ENCODE measurements at places on chromosomes 6 and 20. TPM values are rescaled to one million over a fixed set of nuclear protein-coding genes. Genes with fewer than 3 reads are reported as not detected.

Gene MOG
- total RNA-seq, result not detected

Gene POM121L2
- not detected for total RNA-seq

Gene HEY2
- 0.06 TPM for total RNA-seq

Gene ELMO2
- total RNA-seq, result 25.7 TPM

Gene NKAPL
- not detected for total RNA-seq

Gene HS3ST5
- total RNA-seq, result not detected

Gene ZNF311
- total RNA-seq, result 0.22 TPM

Gene TRAPPC3L
- total RNA-seq, result not detected

Gene TAF4
- total RNA-seq, result 16.9 TPM

Gene MUCL3
- 0.14 TPM for total RNA-seq

Gene TINAG
- total RNA-seq, result not detected

Gene LIME1
- 8.0 TPM for total RNA-seq

Gene BMP2
- 0.30 TPM for total RNA-seq

Gene SLCO4A1
- total RNA-seq, result 12.2 TPM
